Motor neuron (in vitro differentiated cells): ENCODE measurements at places on chromosomes 11 and 22. TPM values are rescaled to one million over a fixed set of nuclear protein-coding genes. Genes with fewer than 3 reads are reported as not detected.

CD248 gene
- total RNA-seq: 0.46 and 0.58 TPM in 2 replicates

DPP3 gene
- total RNA-seq: 60.5 and 64.2 TPM in 2 replicates

APOL4 gene
- 0.31 TPM in 1 of 2 replicates, not detected in the other for total RNA-seq

POTEH gene
- not detected in 2 replicates for total RNA-seq

GDPD5 gene
- total RNA-seq: 4.6 and 5.9 TPM in 2 replicates

KIF18A gene
- total RNA-seq: 2.0 and 2.5 TPM in 2 replicates

ZBED4 gene
- 14.4 and 17.8 TPM in 2 replicates for total RNA-seq

SLCO2B1 gene
- total RNA-seq: 0.32 and 0.41 TPM in 2 replicates

CYP2D6 gene
- 2.7 and 3.5 TPM in 2 replicates for total RNA-seq

INPP5J gene
- total RNA-seq: 3.1 and 6.0 TPM in 2 replicates

BRD1 gene
- 22.3 and 26.7 TPM in 2 replicates for total RNA-seq

SCUBE1 gene
- total RNA-seq: 1.6 and 3.3 TPM in 2 replicates

NPTXR gene
- total RNA-seq: 0.71 and 0.87 TPM in 2 replicates

MRGPRE gene
- 0.31 TPM in 1 of 2 replicates, not detected in the other for total RNA-seq

MAJIN gene
- not detected in 2 replicates for total RNA-seq

MYO18B gene
- total RNA-seq: 0.10 and 0.22 TPM in 2 replicates
